ENCODE measurements at places on chromosomes 13 and 19. TPM values are rescaled to one million over a fixed set of nuclear protein-coding genes. Genes with fewer than 3 reads are reported as not detected.

Gene KLK3
- not detected for total RNA-seq

Gene PGPEP1
- 53.7 TPM for total RNA-seq

Gene ABCC4
- total RNA-seq, result 10.2 TPM

Gene APLP1
- 28.9 TPM for total RNA-seq

Gene SGTA
- total RNA-seq, result 39.4 TPM

Gene DIRAS1
- 2.3 TPM for total RNA-seq

Gene ZNF728
- total RNA-seq, result 0.13 TPM

Gene KIR2DL4
- not detected for total RNA-seq

Gene MUC16
- total RNA-seq, result not detected

Gene TMEM38A
- 5.1 TPM for total RNA-seq

Gene TMEM59L
- total RNA-seq, result 4.1 TPM

Gene ALOX5AP
- not detected for total RNA-seq

Gene SHFL
- 27.1 TPM for total RNA-seq

Gene IGFL2
- total RNA-seq, result 0.13 TPM

Gene SHISA7
- not detected for total RNA-seq

Gene ZNF536
- total RNA-seq, result not detected

Gene CCNA1
- total RNA-seq, result 0.39 TPM

Gene SIGLEC9
- not detected for total RNA-seq

Gene C19orf81
- not detected for total RNA-seq

Gene CEACAM8
- total RNA-seq, result not detected

Gene RINL
- total RNA-seq, result 1.6 TPM

Gene SHISA2
- not detected for total RNA-seq
